ENCODE measurements at places on chromosomes 6 and 20. TPM values are rescaled to one million over a fixed set of nuclear protein-coding genes. Genes with fewer than 3 reads are reported as not detected.

DEFB121 gene
- not detected for polyA plus RNA-seq

RNF8 gene
- 18.3 TPM for polyA plus RNA-seq

ZC2HC1B gene
- polyA plus RNA-seq, result not detected

- DNase-seq, result no peak
Observed at GRCh38 chr6:11423667-11424066, 113.9 kb upstream of the TMEM170B start.

DNA sequence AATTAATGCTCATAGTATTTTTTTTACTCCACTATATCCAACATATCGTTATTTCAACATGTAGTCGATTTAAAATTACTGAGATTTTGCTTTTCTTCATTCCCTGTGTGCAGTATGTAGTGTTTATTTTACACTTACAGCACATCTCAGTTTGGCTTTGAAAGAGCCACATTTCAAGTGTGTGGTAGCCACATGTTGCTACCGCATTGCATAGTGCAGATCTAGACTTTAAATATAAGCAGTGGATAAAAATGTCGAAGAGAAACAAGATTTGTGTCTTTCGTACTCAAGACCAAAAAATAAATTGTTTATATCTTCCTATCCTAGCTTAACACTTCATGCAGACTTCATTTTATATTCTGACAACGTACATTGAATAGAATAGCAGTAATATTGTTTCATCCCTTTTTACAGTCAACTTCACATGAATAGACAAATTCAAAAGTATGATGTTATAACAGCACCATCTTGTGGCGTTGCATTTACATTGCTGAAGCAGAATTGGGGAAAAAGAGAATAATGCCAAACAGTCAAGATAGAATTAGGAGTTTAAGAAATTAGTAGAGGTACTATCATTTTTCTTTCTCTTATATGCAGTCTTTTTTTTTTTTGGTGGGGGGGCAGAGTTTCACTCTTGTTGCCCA lies 29.9 kb downstream of the FBXO5 start:
- no peak for DNase-seq

DNA sequence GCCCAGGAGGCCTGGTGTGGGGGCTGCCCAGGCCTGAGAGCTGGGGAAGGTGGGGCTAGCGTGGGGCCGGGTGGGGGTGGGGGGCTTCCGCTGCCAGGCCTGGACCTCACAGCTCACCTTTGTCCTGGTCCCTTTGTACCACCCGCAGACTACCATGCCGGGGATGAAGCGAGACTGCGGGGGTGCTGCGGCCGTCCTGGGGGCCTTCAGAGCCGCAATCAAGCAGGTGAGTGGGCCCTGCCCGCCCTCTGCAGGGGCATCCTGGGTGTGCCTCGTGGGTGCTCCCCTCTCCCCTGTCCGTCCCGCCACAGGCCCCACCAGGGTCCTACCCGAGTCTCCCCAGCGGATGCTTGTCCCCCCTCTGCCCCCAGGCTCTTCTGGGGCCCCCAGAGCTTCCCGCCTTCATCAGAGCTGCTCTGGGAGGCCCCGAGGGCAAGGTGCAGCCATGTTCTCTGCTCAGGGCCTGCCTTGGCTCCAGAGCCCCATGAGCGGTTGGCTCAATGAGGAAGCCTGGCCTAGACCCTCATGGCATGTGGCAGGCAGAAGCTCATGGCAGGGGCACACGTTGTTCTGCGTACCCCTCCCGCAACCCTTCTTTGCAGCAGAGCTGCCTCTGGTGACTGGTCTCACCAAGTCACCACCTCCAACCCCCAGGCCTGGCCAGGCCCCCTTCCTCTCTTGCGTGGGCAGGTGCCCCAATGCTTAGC lies 14.5 kb downstream of the NPEPL1 start:
- no peak for DNase-seq
